ENCODE measurements at places on chromosomes 1 and 21.

DNA sequence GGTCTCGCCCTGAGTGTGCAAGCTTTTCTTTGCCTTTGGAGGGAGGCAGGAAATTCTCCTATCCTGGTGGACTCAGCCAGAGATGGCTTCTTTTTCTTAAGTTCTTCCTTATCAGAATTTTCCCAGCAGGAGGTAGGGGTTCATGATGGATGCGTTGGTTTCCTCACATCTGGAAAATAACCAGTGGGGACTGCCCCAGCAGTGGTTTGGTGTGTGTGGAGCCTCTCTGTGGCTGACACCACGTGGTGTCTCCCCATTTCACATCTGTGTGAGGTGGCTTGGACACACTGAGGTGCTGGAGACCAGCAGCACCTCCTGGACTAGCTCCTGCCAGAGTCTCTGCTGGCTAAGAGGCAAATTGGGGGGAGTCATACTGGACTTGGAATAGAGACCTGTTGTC is 32.6 kb downstream of the B3GALT5 start:
- no peak for DNase-seq

GRCh38 chr1:116904791-116905320 is 4.9 kb upstream of the PTGFRN start:
- DNase-seq: no peak

GRCh38 chr1:180614730-180615129 is 17.1 kb upstream of the XPR1 start:
- peak; percentile 11 for DNase-seq

- DNase-seq: no peak
Observed at GRCh38 chr1:4019147-4019521, 119.1 kb upstream of the C1orf174 start.

DNA sequence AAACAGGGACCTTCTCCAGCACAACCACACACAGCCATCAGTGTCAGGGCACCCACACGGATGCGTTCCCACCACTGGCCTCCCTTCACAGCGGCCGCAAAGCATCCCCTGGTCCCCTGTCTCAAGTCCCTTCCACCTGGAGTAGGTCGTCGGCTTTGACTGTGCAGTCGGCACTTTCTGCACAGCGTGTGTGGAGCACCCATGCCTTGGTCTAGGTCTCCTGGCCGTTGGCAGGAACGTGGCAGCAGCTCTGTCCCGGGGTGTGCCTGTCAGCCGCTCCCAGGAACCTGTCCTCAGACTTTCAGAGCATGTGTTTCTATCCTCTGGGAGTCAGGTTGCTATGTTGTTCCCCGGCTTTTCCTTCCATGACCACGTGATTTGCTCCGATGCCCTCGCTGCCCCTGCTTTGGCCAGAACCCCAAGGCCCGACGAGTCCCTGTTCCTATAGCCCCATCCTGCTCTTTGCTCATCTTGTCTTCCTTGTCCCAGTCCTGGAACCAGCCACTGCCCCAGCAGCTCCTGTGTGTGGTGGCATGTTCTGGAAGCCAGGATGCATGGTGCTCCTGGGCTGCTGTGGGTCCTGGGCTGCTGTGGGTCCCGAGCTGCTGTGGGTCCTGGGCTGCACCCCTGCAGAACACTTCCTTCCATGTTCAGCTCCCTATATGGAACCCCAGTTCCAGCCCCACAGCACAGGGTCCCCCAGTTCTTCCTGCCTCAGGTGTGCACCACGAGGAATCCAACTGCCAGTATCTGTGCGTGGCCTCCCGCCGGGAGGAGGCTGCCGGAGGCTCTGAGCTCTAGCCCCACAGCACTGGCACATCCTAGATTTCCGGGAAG is 84.2 kb upstream of the COL6A1 start:
- no peak for DNase-seq

GRCh38 chr1:14757286-14757625 is 158.8 kb downstream of the KAZN start:
- no peak for DNase-seq

- DNase-seq: no peak
Observed at GRCh38 chr1:7418442-7419080, 352.5 kb upstream of the VAMP3 start.

GRCh38 chr1:229141689-229142377 is 129.1 kb upstream of the RAB4A start:
- DNase-seq: no peak

DNA sequence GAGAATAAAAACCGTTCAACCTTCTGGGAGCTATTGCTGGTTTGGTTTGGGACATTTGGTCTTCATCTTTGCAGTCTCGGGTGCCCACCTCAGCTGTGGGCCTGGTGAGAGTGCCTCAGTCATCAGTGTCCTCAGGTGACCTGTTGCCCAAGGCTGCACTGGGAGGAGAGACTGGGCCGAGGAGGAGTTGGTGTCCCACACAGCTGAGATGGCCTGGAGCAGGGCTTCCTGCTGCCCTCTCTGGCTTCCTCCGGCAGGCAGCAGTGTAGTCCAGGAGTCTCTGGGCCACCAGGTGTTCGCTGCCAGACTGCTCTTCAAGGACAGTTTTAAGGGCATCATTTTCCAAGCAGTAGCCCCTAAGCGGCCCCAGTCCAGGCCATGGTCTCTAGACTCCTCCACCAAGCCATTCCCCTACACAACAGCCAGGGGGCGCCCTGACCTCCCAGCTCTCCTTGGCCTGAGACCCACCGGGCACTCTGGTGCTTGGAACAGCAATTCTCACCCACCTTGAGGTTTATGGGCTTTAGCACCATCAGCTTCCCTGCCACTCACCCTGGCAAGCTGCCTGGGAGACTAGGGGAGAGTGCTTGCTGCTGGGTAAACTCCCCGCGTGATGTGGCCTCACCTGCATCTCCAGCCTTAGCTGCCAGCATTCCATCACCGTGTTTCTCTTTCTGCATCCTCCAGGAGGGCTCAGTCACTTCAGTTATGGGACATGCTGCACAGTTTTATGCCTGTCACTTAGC is 9.1 kb upstream of the SYTL1 start:
- peak; percentile 21 for DNase-seq
